Fibroblast of skin of left biceps (primary cell): ENCODE measurements at places on chromosomes 16 and 17.
A peak's percentile ranks its signal among the peaks of the same experiment; 100 is the strongest.

- DNase-seq, result no peak
These were observed 64.7 kb downstream of the MRC2 start for GRCh38 chr17:62692159-62692651.

- DNase-seq, result peak; percentile 92
These were observed 124.8 kb downstream of the ABCC1 start for GRCh38 chr16:16073891-16074881.

DNA sequence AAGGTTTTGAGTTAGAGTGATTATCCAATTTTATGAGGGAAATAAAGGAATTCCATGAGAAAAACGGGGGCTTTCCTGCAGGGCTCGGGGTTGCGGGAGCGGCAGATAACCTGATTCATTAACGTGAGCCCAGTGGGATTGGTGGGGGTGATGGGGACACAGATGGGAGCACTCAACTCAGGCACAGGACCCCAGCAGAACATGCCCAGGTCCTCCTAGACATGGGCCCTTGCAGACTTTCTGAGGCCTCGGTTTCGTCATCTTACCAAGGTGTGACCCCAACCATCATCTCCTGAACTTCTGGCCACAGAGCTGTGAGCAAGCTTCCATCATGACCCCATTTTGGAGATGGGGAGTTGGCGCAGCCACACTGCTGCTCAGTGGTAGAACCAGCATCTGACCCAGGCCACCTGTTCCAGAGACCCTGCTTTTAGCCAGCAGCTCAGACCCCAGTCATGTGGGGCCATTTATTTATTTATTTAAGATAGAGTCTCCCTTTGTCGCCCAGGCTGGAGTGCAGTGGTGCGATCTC is 22.3 kb downstream of the CARHSP1 start:
- no peak for DNase-seq

DNA sequence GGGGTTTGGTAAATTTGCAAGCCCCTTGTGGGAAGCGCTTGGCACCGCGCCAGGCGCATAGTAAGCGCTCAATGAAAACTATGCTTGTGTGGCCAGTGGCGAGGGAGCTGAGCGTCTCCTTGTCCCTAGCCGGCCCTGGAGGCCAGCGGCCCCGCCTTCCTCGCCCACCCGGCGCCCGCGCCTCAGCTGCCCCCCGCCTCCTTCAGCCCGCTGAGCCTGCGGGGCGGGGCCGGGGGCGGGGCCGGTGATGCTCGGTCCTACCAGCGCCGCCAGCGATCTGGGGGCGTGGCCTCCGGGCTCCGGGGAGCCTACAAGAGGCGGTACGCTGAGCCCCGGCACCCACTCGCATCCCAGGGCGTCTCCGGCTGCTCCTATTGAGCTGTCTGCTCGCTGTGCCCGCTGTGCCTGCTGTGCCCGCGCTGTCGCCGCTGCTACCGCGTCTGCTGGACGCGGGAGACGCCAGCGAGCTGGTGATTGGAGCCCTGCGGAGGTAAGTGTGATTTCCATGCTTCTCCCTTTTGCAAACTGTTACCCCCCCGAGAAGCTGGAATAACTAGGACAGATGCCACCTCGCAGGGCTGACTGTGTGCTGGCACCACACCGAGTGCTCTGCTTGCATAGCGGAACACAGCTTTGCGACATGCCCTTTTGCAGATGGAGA is at the start of gene CRISPLD2:
TSS of gene CRISPLD2 (plus strand) at position 342 of the 661 bp plus-strand sequence. CDS start 18,511 bp downstream, outside the sequence.
- peak; percentile 65 for DNase-seq

- DNase-seq, result no peak
These were observed 2.0 kb downstream of the TRIM47 start for GRCh38 chr17:75876190-75876937.

DNA sequence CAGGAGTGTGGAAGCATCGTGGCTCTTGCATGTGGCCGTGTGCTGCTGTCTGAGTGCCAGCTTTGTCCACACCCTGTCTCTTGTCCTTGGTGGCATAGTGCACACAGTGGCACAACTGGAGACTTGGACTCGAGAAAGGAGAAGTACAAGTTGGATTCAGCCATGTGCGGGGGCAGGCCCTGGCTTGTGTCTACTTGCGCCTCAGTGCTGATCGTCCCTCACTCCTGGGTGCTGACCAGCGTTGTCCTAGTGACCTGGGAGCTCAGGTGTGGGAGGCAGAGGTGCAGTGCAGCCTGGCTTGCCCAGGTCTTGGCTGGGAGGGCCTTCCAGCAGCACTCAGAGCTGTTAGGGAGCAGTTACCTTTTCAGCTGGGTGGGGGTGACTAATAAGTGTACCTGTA is 20.6 kb downstream of the MPRIP start:
- no peak for DNase-seq

DNA sequence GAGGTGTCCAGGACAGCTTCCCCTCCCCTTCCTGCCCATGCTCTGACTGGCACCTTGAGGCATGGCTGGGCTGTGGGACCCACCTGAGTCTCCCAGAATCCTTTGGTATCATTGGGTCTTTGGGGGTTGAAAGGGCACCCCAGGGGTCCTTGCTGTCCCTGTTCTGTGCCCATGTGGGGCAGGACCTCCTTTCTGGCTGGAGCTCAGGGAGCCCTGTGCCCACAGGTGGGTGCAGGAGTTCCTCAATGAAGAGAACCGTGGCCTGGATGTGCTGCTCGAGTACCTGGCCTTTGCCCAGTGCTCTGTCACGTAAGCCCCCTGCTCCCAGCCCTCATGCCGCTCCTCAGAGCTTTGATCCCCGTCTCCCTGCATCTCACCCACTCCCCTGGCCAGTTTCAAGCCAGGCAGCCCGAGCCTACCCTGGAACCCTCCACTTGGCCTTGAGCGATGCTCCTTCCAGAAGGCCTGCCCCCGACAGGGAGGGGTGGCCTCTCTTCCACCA is 11.8 kb downstream of the FMNL1 start:
- DNase-seq, result no peak

- no peak for DNase-seq
These were observed 210.0 kb downstream of the FTO start for GRCh38 chr16:53913920-53914319.

GRCh38 chr17:28030386-28030785 is 12.1 kb upstream of the NLK start:
- DNase-seq, result no peak

- no peak for DNase-seq
These were observed 2111.5 kb downstream of the TP53TG3F start for GRCh38 chr16:35570946-35571345.

GRCh38 chr16:73384506-73385089 is 336.7 kb upstream of the ZFHX3 start:
- DNase-seq, result no peak

- DNase-seq, result no peak
These were observed 27.3 kb upstream of the CNOT1 start for GRCh38 chr16:58656899-58657298.

GRCh38 chr16:69794486-69794885 is 32.4 kb downstream of the WWP2 start:
- no peak for DNase-seq

- no peak for DNase-seq
These were observed 6.6 kb downstream of the PNMT start for GRCh38 chr17:39674702-39675389.

DNA sequence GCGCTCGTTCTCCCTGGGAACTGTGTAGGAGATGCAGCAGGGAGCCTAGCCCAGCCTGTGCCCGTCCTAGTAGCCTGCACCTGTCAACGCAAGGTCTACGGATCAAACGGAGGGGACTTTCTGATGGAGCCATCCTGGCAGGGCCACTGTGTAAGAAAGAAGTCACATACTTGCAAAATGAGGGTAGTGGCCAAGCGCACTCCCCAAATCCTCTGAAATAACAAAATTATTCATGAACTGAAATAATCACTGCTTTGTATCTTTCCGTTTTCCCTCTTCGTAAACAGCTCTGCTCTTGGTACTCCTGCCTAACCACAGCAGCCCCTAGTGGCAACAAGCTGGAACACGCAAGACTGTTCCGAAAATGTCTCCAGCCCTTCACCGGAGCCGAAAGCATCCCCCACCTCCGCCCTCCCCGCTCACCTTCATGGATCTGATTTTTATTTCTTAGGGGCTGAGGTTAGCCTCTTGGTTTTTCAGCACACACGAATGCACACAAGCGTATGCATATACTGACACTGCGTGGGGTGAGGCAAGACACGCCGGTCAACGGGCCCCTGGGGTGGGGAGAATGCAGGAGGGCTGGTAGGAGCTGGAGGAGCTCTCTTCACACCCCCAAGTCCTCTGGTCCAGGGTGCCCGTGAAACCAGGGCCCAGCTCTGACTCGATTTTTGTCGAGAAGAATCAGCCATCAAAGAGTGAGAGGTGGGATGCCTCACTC is 100.8 kb downstream of the ABCC12 start:
- DNase-seq, result no peak

DNA sequence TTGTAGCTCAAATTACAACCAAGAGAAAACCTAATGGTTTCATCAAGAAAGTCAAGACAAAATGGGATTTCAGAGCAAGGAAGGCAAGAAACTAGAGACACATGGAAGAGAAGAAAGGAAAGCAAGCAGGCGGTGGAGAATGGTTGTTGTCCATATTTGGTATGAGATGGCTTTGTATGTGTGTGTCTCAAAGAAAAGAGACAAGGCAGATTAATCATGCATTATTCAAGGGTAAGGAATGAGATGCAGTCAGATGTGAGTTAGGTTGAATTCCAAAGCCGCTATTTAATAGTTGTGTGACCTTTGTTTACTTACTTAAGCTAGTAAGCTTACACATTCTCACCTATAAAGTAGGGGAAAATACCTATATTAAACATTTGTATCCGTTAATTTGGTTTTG is 1029.6 kb downstream of the CDH11 start:
- peak; percentile 70 for DNase-seq

DNA sequence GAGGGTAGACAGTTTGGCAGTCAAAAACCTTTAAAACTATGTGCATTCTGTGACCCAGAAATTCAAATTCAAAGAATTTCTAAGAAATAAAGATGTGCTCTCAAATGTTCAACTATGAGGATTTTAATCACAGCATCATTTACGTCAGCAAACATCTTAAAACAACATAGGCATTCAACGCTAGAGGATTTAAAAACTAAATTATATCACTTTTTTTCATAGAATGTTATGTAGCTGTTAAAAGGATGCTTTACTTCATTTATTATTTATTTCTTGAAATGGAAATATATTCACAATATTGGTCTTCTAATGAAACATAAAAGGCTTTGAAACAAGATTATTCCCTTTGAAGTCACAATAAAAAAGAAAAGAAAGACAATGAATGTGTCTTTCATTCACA is 3.6 kb downstream of the GLP2R start:
- DNase-seq, result no peak

DNA sequence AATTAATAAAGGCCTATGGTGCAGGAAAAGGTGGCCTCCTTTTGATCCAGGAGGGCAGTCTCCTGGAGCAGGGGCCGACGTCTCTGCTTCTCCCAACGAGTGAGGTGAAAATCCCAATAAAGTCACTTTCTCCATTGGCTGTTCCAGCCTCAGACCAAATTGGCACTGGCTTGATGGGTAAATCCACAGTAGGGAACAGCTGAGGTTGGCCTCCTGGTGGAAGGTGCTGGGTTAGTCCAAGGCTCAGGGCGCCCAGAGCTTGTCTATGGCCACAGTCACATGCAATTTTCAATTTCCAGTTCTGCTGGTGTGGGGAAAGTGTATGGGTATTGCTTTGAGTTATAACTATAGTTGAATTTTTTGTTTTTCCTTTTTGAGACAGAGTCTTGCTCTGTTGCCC is 79.0 kb downstream of the NETO2 start:
- no peak for DNase-seq

DNA sequence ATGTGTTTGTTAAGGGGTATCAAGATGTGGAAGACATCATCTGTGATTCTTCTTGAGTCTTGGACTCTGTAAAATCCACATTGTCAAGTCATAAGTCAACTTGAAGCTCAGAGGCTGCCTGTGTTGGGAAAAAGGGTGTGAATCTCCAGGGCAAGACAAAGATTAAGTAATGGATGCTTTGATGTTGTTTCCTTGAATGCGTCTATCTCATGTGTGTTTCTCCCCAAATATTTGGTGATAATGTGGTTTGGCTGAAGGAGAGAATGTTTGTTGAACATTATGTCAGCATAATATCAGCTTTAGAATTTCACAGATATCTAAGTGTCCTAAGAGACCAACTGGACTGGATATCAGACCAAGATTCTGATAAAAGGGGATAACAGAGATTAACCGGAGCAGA is 24.1 kb upstream of the KCNJ16 start:
- DNase-seq, result no peak

GRCh38 chr16:75116081-75116910 is at the start of gene LDHD:
TSS of gene LDHD (minus strand) at chr16:75116780. CDS start at chr16:75116720, 60 bp downstream.
- no peak for DNase-seq

DNA sequence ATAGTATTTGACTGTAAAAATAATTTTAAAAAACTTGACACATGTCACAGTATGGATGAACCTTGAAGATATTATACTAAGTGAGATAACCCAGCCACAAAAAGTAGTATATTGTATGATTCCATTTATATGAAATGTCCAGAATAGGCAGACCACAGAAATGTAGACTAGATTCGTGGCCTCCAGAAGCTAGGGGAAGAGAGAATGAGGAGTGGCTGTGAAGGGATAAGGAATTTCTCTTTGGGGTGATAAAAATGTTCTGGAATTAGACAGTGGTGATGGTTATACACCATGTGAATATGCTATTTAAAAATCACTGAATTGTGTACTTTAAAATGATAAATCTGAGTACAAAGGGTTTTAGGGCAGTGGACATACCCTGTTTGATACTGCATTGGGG is 253.1 kb upstream of the DYNLRB2 start:
- DNase-seq, result no peak

GRCh38 chr16:88907768-88908167 is 41.3 kb upstream of the PABPN1L start:
- no peak for DNase-seq
